ENCODE measurements at places on chromosomes 5 and 9.

DNA sequence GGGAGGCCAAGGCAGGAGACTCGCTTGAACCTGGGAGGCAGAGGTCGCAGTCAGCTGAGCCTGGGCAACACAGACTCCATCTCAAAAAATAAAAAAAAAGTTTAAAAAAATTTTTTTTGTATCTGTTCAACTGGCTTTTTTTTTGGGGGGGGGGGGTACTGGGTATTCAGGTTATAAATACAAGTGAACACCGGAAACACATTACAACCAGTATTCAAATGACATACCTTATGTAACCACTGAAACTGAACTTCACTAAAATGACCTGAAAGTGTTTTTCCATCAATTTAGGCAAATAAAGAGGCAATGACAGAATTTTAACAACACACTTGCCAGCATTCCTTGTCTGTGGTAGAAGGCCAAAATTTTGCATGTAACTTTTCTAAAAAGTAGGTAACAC lies 33.5 kb downstream of the STRBP start:
- DNase-seq, result no peak

- no peak for DNase-seq
These were observed 120.0 kb upstream of the KLF9 start for GRCh38 chr9:70534471-70534870.

- peak; percentile 11 for DNase-seq
These were observed 79.8 kb downstream of the LMX1B start for GRCh38 chr9:126693428-126693944.

- DNase-seq, result peak; percentile 93
These were observed 1.4 kb upstream of the SMIM27 start for GRCh38 chr9:32550562-32551275.

Data from activated naive CD4-positive, alpha-beta T cell treated with anti-CD3 and anti-CD28 coated beads, Interleukin-2, amount 50 U/mL, for 16 hours (primary cell).